ENCODE measurements at places on chromosomes 16 and 17. TPM values are rescaled to one million over a fixed set of nuclear protein-coding genes. Genes with fewer than 3 reads are reported as not detected.

Gene IKZF3
- 44.6 TPM for total RNA-seq

Gene CLEC18A
- total RNA-seq, result 0.14 TPM

Gene MGAT5B
- total RNA-seq, result 0.12 TPM

Gene CDH8
- not detected for total RNA-seq

Gene OR2C1
- not detected for total RNA-seq

Gene ABCC1
- 61.9 TPM for total RNA-seq

Gene SEPTIN12
- total RNA-seq, result not detected

Gene SOCS3
- total RNA-seq, result 17.9 TPM

Gene NEUROD2
- total RNA-seq, result not detected

Gene CAVIN1
- total RNA-seq, result 1.7 TPM

Gene PRR29
- total RNA-seq, result 0.36 TPM

Gene MIF4GD
- 38.1 TPM for total RNA-seq

Gene ALOXE3
- not detected for total RNA-seq

Gene HLF
- total RNA-seq, result 0.32 TPM

Gene CCDC200
- not detected for total RNA-seq

Gene PLCD3
- 3.8 TPM for total RNA-seq

Gene WNT9B
- total RNA-seq, result not detected

Gene NPIPA2
- 1.3 TPM for total RNA-seq

Gene AOC3
- total RNA-seq, result 1.2 TPM

Gene TMEM100
- total RNA-seq, result not detected

Gene CBLN1
- total RNA-seq, result not detected

Gene CNTNAP4
- total RNA-seq, result not detected

Gene KRTAP2-2
- total RNA-seq, result not detected

Gene MYL11
- total RNA-seq, result 1.2 TPM

Gene NGFR
- not detected for total RNA-seq

Gene KRTAP3-1
- not detected for total RNA-seq

Gene C16orf89
- not detected for total RNA-seq

Measured in activated naive CD8-positive, alpha-beta T cell treated with anti-CD3 and anti-CD28 coated beads for 36 hours (primary cell).